ENCODE measurements at places on chromosomes 5 and 9.

GRCh38 chr5:77080905-77081304 lies 6.2 kb downstream of the ZBED3 start:
- no peak for DNase-seq

- DNase-seq, result no peak
These were observed 179.1 kb upstream of the FBXL7 start for GRCh38 chr5:15320871-15321270.

GRCh38 chr5:124582561-124582840 lies 163.9 kb downstream of the ZNF608 start:
- DNase-seq, result no peak

DNA sequence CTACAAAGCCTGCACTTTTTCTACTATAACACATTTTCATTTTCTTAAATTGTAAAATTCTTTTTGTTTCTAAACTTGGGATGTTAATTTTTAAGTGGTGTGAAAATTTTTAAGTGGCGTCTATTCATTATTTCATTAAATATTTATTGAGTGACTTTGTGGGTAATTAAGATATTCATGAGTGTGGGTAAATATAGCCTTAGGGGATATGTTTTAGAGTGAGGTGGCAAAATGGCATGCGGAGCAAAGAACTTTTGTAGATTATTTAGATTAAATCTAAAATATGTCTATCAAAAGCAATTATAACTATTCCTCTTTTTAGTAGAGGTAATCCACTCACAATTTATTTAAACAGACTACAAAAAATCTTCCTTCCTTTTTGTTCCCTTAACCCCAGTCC lies 188.4 kb downstream of the PCSK1 start:
- no peak for DNase-seq
